ENCODE measurements at places on chromosomes 3 and 15.

DNA sequence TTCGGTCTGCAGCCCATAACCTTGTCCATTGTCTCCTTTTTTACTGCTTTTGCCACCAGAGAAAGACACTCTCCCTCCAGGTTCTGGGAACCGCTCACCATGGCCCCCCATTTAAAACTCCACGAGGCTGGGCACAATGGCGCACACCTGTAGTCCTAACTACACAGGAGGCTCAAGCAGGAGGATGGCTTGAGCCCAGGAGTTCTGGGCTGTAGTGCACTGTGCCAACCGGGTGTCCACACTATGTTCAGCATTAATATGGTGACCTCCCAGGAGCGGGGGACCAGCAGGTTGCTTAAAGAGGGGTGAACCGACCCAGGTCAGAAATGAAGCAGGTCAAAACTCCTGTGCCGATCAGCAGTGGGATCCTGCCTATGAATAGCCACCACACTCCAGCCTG, 28.0 kb upstream of the IDH2 start:
- no peak for DNase-seq

GRCh38 chr15:27414168-27414870, 443.3 kb downstream of the GABRG3 start:
- no peak for DNase-seq

- no peak for DNase-seq
Measured at GRCh38 chr3:177150970-177151627, 46.2 kb downstream of the TBL1XR1 start.

GRCh38 chr3:37174532-37175126, at the start of gene LRRFIP2:
TSS of gene LRRFIP2 (minus strand) at chr3:37174582. CDS start at chr3:37148983, 25,599 bp downstream.
- DNase-seq = no peak

DNA sequence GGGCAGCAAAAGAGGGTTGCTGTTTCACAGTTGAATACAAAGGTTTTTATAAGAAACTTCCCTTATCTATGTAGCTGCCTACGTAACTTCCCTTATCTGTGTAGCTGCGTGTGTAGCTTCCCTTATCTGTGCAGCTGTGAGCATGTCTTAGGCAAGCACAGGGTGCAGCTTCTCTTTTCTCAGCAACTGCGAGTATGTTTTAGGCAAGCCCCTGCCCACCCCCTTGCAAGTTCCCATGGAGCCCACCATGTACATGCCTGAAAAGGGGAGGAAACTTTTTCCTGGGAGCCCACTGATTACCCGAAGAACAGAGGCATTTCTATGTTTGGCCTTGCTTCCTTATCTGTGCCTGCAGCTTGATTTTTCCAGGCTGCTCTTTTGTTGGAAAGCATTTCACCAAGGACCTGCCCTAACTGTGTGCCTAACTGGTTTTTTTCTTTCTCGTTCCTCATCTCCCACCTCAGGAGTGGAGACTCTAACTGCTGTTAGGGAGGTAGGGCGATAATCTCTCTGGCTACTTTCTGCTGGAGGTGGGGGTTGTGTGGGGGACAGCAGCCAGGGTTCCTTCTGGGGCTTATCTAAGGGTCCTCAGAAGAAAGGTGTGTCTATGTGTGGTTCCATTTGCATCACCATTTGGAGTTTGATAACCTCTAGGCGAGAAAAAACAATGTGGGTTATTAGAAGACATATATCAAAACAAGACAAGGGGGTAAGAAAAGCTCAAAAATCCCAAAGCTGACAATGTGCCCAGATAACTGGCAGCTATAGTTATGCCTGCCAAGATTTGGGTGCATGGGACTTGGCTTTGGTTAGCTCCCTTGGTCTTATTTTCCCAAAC, 26.0 kb downstream of the SORD start:
- peak; percentile 69 for DNase-seq

DNA sequence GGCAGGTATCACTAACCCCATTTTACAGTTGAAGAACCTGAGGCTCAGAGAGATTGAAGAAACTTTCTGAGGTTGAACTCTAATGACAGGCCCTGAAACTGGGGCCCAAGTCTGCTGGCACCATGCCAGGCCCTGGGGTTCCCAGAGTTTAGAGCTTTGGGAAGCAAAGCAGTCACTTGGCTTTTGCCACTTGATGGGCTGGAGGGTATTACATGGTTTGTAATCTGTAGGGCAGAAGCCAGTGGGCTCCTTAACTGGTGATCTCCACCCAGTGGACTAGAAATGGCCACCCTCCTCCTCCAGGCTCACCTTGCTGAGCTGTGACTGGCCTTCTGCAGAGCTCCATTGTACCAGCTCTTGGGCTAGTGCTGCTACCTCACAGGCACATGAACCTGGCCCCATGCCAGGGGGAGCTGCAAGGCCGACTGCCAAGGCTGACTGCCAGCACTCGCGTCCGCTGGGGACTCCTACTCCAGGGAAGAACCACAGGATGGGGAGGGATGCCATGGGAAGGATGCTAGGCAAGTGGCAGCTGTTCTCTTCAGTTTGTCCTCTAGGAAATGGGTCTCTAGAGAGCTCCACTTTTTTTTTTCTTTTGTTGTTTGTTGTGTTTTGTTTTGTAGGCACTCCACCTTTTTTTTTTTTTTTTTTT, 104.8 kb downstream of the ETFA start:
- DNase-seq = no peak

GRCh38 chr3:186971578-186971977, 41.3 kb downstream of the ST6GAL1 start:
- no peak for DNase-seq

All from HL-60 (cell line).